ENCODE measurements at places on chromosomes 1 and 21.

GRCh38 chr21:39774227-39774626, 29.2 kb downstream of the IGSF5 start:
- DNase-seq = no peak

DNA sequence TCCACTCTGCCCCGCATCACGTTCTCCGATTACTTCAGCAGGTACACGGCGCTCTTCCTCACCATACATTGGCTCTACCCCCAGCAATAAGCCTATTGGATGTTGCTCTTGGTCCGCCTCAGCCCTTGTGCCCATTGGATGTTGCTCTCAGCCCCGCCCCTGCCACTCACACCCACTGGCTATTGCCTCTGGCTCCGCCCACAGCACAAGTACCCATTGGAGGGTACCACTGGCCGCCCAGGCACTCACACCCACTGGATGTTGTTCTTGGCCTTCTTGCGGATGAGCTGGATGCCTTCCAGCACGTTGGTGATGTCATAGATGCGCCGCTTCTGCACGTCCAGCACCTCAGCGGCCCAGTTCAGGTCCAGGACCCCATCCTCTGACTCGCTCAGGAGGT, 9.4 kb downstream of the E2F2 start:
- no peak for DNase-seq

DNA sequence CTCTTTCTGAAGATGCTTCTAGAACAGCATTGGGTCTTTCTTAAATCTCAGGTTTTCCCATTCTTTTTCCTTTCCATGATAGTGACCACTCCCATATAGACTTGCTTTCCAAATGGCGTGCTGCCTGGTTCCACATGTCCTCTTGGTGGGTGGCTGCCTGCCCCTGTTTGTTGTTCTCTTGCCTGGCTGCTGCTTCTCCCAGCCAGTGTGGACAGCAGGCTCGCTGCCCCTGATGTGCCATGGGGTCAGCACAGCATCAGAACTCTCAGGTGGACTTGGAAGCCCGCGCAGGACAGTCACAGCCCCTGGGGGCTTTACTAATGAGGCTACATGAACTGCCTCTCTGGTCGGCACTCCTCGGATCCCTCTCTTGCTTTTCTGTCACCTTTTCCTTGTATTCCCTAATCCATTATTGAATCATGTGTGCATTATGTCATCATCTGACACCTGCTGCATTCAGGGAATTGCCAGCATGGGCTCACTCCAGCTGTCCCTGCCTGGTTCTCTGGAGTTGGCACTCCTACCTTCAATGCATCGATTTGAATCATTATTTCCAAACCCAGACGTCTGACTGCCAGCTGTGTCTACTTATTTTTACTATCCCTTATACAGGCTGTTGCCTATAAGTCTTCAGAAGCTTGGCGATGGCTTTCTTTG, 100.5 kb upstream of the COA6 start:
- no peak for DNase-seq

- DNase-seq = no peak
Observed at GRCh38 chr1:235855811-235856429, 10.8 kb downstream of the LYST start.

GRCh38 chr1:221473411-221473810, 268.5 kb downstream of the DUSP10 start:
- DNase-seq = no peak

DNA sequence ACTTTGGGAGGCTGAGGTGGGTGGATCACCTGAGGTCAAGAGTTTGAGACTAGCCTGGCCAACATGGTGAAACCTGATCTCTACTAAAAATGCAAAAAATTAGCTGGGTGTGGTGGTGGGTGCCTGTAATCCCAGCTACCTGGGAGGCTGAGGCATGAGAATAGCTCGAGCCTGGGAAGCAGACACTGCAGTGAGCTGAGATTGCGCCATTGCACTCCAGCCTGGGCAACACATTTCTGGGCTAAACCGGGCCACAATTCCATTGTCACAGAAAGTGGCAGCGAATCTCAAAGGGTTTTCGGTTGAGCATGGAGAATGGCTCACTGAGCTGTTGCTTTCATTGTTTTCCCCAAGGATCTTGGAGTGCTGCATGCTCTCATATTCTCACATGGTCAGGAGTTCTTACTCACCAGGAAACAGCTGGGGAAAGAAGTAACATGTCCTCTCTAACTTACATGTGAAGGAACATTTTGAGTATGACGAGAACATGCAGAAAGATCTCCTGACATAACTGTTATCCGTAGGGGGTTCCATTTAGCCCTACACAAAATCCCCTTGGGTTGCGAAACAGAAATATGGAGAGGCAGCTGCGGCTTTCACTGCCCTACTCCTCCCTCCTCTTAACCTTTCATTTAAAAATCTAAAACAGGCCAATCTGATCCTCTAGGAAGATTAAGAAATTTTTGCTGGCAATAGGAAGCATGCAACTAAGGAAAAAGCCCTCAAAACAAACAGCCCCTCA, 341.1 kb downstream of the PCP4 start:
- no peak for DNase-seq

GRCh38 chr1:87379306-87379705, 50.6 kb downstream of the LMO4 start:
- no peak for DNase-seq
